ENCODE measurements at places on chromosomes 7 and 10.

GRCh38 chr7:8931906-8932646 is 498.7 kb downstream of the NXPH1 start:
- no peak for DNase-seq

DNA sequence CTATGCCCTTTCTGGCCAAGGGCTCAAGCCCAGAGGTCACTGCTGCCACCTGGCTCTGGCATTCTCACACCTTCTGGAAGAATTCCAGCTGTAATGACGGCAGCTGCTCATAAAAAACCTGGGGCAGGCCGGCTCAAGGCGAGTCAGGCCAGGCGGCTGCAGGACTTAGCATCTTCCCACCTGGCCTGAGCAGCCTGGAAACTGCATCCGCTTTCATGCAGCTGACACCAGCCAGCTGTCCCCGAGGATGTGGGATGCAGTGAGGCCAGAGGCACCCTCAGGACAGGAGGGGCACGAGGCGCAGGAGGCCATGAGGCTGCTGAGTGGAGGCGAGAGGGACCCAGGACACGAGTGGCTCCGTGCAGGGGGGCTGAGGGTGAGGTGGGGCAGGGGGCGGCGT is 47.5 kb upstream of the ADGRA1 start:
- no peak for DNase-seq

GRCh38 chr10:100808876-100809275 is 63.5 kb downstream of the PAX2 start:
- no peak for DNase-seq

- no peak for DNase-seq
Measured at GRCh38 chr10:101442456-101442800, 88.5 kb downstream of the BTRC start.

DNA sequence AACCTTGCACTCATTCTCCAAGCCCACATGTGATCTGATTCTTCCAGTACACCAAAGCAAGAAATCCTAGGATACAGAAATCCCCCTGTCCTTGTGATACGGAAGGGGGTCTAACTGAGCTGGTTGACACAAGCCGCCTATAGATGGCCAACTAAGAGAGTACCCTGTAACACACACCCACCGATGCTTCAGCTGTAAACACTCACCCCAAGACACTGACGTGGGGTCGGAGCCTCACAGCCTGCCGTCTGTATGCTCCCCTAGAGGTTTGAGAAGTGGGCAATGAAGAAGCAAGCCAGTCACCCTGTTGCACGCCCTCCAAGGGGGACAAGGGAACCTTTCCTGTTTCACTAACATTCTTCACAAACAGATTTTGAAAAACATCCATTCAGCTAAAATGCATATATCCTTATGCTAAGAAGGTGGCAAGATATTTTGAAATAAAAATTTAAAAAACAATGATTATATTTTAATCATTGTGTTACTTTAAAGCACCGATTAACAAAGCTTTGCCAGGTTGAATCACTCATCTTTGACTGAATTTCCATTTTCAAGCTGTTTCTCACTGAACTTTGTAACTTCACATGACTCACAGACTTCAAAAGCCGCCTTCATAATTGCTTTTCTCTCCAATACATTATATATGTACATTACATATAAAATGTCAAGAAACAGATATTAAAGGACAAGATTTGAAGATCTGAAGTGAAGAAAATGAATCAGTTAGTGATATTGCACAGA is 329.3 kb downstream of the ARL4A start:
- DNase-seq = peak; percentile 13

Data from kidney glomerular epithelial cell (primary cell).